ENCODE measurements at places on chromosomes 3 and 15.

GRCh38 chr3:141191097-141191749 lies 40.4 kb upstream of the PXYLP1 start:
- DNase-seq = no peak

DNA sequence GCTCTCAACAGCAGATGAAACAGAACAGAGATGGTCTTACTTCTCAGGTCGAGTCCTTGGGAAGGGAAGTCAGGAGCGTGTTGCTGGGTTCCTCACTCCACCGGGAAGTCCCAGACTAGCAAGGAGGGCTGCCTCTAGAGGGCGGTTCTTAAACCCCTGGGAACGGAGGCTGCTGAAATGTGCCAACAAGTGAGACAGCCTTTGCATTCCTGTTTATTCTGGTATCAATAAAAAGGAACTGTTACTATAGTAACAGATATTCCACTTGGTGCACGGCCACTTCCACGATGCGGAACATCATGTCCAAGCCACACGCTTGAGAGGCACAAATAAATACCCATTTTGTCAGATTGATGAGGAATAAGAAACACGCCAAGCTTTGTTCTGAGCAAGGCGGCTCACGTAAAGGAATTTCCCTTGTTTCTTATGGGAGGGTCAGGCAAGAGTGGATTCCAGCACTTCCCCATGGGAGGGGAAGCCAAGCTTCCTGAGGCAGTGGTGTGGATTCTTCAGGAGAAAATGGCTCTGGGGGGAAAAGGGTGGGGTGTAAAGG lies at the start of gene FAM107A:
Gene FAM107A (minus strand): TSS at position 123 of the 553 bp plus-strand sequence. CDS start 7,531 bp downstream, outside the sequence.
- DNase-seq = no peak

DNA sequence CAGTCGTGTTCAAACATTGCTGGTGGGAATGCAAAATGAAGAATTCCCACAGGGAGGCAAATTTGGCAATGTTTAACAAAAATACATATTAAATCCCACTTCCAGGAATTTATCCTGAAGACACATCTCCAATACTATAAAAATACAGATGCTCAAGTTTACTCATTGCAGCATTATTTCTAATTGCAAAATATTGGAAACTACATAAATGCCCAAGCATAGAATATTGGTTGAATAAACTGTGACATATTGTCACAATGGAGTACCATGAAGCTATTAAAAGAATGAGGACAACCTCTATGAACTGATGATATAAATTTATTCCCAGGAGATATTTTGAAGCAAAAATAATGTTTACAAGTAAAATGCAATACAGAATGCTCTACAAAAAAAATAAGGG lies 49.7 kb upstream of the UBE2E2 start:
- DNase-seq = no peak

GRCh38 chr3:57892423-57892822 lies 115.8 kb upstream of the FLNB start:
- DNase-seq = no peak
